ENCODE measurements at places on chromosomes 12 and 14. TPM values are rescaled to one million over a fixed set of nuclear protein-coding genes. Genes with fewer than 3 reads are reported as not detected.

OR4K13 gene
- not detected for total RNA-seq

ENDOU gene
- not detected for total RNA-seq

NCAPD2 gene
- total RNA-seq = 13.3 TPM

POC1B gene
- total RNA-seq = 28.1 TPM

PLEKHD1 gene
- under 0.01 TPM for total RNA-seq

AMN1 gene
- total RNA-seq = 11.8 TPM

DNA sequence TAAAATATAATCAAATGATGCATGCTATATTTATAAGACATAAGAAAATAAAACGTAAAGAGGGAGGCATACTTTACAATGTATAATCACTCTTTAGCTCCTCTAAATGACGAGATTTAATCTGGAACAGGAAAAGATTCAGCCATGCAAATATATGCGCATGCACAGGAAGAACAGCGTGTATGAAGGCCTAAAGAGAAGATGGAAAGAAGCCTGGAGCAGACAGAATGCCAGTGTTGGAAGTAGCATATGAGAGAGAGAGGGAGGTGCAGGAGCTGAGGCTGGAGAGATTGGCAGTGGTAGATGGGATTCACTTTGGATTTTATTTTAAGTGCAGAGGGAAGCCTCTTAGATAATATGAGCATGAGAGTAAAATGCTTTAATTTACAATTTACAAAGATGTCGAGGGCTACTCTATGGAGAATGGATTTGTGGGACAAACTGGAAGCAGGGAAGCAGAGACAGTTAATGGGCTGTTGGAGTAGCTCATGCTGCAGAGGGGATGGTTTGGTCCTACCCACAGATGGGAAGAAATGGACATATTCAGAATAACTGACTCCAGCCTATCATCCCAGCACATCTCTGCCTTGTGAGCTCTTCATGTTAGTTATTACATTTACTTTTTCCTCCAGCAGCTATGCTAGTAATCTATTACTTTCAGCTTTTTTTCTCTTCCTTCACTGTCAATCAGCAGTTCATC is 411.1 kb downstream of the TMTC2 start:
- DNase-seq = no peak

- DNase-seq = no peak
These were observed 208.2 kb downstream of the DAD1 start for GRCh38 chr14:22380571-22381407.

DNA sequence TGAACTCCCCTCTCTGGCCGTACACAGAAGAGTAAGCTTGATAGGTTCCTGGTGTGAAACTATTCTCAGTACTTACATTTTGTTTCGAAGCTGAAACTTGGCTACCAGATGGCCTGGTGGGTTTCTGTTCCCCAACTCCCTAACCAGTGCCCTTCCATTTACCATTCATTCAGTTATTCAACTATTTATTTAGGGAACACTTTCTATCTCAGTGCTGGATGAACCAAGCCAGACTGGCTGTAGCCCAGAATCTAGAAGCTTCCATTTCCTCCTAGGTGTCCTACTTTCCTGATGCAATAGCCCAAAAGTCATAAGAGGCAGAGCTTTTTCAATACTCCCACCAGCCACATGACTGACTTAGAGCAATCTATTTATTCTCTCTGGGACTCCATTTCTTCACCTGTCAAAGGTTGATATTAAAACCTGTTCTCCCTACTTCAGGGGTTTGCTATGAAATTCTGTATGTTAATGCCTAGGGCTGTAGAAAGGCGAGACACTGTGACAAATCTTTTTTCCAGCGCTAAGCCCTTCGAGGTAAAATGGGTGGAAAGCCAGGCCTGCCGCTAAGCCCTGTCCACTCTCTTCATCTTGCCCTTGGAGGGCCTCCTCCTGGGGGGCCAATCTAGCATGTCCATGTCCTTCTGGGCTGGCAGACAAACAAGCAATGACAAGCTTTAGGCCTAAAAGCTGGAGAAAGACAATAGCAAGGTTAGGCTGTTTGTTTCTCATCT is 8.1 kb upstream of the IRF2BPL start:
- no peak for DNase-seq

- DNase-seq = no peak
These were observed 85.4 kb downstream of the PTCSC3 start for GRCh38 chr14:36091096-36091495.

DNA sequence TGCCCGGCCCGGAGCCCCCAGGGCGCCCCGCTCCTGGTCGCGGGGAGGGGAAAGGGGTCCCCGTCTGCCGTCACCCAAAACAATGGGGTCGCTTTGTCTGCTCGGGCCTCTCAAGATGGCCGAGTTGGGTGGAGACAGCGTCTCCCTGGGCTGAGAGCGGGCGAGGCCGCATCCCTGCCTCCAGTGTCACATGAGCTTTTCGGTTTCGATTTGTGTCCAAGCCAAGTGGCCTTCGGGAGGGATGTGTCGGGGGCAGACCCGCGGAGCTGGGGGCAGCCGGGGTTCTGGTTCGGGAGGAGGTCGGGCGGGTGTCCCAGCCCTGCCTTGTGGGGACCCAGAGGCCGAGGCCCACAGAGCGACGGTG is 790 bp downstream of the DYNC1H1 start:
- peak; percentile 88 for DNase-seq

GRCh38 chr14:103825101-103825500 is 22.3 kb downstream of the PPP1R13B start:
- no peak for DNase-seq

- peak; percentile 91 for DNase-seq
These were observed 151.0 kb downstream of the ADGRD1 start for GRCh38 chr12:131104463-131105350.

GRCh38 chr14:54767139-54767431 is 135.5 kb downstream of the GCH1 start:
- peak; percentile 52 for DNase-seq

DNA sequence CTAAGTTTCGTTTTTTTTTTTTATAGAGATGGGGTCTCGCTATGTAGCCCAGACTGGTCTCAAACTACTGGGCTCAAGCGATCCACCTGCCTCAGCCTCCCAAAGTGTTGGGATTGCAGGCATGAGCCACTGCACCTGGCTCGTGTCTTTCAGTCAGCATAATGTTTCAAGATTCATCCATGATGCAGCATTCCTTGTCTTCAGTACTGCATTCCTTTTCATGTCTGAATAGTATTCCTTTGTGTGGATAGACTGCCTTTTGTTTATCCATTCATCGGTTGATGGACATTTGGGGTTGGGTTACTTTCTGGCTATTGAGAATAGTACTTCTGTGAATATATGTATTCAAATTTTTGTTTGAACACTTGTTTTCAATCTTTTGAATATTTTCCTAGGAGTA is 37.4 kb downstream of the HCAR2 start:
- no peak for DNase-seq

DNA sequence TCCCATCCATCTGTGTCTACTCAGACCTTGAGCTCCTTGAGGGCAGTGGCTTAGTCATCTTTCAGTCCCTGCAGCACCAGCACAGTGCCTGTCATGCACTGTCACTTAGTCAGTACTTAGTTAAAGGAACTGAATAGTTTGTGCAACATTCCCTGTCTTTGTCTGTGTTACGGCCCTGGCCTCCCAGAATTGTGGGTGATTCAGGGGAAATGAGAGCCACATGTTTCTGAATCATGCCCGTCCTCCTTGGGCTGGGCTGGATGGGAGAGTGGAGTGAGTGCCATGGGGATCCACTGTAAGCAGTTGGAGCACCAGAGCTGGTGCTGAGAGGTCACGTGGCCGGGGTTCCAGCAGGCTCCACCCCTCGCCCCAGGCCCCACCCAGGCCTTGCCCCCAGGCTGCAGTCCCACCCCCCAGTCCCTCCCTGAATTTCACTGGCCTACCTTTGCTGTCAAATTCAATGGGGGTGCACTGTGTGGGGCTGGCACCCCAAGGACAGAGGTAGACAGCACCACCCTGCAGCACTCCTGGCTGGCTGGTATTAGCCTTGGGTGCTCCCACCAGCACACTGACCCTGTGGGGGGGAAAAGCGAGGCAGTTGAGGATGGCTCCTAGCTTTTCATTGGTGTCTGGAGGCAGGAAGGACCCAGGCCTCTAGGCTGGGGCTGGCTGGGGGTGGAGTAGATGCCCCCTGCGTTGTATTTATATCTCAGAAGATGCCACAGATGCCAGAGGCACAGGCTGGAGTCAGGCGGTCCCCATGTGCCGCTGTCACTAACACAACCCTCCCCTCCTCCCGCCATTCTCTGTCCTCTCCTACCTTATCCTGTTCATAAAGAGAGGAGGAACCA is 7.5 kb downstream of the ITGA5 start:
- DNase-seq = peak; percentile 90

DNA sequence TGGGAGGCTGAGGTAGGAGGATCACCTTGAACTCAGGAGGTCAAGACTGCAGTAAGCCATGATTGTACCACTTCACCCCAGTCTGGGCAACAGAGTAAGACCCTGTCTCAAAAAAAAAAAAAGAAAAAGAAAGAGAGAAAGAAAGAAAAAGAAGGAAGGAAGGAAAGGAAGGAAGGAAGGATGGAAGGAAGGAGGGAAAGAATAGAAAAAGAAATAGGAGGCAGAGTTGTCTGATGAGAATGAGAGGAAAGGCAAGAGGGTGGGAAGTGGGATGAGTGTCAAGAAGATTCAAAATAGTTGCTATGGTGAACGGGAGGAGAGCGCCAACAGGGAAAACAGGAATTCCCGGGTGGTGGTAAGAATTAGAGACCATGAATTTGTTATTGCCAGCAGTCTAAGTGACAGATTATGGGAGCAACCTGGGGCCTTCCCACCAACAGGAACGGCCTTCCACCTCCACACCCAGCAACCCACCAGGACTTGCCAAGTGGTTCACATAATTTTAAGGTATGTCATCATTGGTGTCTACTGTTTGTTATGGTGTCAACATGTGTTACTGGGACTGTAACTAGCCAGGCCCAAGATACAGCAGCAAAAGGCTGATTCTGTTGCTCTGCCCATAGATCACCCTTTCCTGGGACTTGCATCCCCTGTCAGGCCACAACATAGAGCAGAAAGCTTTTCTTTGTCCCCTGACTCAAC is 36.1 kb upstream of the C12orf76 start:
- DNase-seq = no peak

DNA sequence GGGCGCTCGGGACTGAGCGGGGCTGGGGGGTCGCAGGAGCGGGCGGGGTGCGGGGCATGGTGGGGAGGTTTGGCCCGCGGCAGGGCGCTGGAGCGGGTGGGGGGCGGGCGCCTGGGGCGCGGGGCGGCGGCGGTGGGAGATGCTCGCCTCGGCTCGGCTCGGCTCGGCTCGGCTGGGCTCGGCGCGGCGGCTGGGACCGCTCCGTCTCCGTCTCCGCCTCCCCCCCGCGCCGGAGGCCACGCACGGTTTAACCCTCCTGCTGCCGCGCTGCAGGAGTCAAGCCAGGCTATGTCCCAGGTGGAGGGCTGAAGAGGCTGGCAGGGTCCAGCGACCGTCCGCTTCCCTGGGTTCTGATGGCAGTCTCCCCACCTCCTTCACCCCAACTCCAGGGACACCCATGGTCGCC is at the start of gene PIANP:
TSS of gene PIANP (minus strand) at position 170 of the 406 bp plus-strand sequence. CDS start 2,754 bp downstream, outside the sequence.
- peak; percentile 72 for DNase-seq

DNA sequence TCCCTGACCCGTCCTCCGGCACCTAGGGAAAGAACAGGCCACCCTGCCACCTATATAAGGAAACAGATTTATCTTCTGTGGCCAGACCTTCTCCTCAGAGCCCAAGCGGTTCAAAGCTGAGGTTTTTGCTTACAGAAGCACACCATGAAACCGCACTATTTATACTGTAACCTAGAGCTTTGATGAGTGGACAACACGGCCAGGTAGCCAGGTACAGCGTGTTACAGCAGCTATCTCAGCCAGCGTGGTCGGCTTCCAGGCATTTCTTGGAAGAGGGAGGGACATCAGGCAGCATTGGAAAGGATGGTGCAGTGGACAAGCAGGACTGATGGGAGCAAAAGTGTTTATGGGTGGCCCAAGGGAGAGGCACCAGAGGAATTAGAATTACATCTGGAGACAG is 34.4 kb downstream of the TTC7B start:
- DNase-seq = no peak

- DNase-seq = no peak
These were observed 560.4 kb upstream of the FLRT2 start for GRCh38 chr14:84969501-84969900.

- DNase-seq = peak; percentile 84
These were observed 106.6 kb downstream of the PRICKLE1 start for GRCh38 chr12:42482748-42483520.

- no peak for DNase-seq
These were observed 22.1 kb downstream of the OAS2 start for GRCh38 chr12:113000433-113000832.

DNA sequence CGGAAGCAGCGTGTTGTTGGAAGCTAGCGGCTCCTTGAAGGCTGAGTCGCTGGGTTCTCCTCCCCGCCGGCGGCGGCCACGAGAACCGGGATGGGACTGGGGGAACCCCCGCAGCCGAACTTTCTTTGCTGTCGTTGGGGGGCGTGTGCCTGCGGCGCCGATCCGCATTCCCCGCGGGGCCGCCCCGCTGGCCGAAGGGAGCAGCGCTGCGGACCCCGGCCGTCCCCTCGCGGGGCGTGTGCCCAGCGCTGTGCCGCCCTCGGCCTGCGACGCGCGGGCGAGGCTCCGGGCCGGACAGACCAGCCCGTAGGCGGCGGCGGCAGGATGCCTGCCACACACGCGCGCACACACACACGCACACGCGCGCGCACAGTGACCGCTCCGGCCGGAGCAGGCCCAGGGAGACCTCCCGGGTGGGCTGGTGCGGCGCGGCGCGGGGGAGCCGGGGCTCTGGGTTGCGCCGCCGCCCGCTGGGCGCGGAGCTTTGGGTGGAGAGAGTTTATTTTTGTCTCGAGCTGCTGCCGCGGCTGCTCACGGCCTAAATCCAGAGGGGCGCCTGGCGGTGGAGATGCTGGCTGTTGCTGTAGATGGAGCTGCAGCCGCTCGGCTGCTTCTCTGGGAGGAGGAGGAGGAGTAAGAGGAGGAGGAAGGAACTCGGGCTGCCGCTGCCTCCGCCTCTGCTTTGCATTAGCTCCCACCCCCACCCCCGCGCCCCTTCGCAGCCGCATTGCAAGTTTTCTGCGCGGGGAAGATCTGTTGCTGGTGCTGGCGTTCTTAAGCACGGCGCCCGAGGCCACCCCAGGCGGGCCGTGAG is at the start of gene SAMD4A:
TSS of gene SAMD4A (plus strand) at position 719 of the 814 bp plus-strand sequence. CDS start 789 bp downstream, outside the sequence.
- DNase-seq = peak; percentile 94

GRCh38 chr12:52444647-52445595 is 7.0 kb downstream of the KRT6B start:
- no peak for DNase-seq

DNA sequence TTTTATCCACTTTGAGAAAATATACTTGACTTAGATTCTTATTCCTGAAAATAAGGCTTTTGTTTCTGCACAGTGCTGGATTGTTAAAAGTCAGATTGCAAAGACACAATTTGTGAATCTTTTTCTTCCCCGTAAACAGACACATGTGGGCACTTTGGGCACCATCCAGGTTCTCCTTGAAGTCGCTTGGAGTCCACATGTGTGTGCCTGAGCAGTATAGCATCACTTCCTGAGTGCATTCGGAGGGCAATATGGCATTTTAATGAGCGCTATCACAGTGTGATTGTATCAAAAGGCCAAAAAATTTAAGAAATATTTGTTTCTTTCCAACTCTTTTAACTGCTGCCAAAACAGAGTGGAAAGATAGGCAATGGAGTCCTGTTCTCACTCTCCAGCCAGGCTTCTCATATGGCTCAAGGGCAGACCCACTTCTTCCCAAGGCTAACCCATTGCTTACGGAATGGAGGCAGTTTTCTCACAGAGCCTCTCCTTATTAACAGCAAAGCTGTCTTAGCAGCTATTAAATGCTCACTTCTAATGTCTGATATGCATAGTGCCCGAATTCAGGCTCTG is 397.1 kb downstream of the EGLN3 start:
- no peak for DNase-seq
